Mesothelial cell of epicardium (in vitro differentiated cells): ENCODE measurements at places on chromosomes 16 and 17. TPM values are rescaled to one million over a fixed set of nuclear protein-coding genes. Genes with fewer than 3 reads are reported as not detected.

Gene BOLA2B
- 56.7 to 64.5 TPM (median 58.1 TPM) in 3 replicates for total RNA-seq

Gene CCL7
- not detected in 3 replicates for total RNA-seq

GRCh38 chr16:19776565-19776964 lies 58.5 kb downstream of the IQCK start:
- H3K27me3 ChIP-seq = no peaks in the 10 kb centered on the region
- no peak overlapping the region for H3K4me3 ChIP-seq
- no peaks in the 10 kb centered on the region for H3K36me3 ChIP-seq
- H3K4me1 ChIP-seq = peaks cover 6% of the 10 kb centered on the region

GRCh38 chr17:42798011-42798382 lies 507 bp downstream of the COA3 start:
- DNase-seq = no peak
- H3K27me3 ChIP-seq = peaks cover 12% of the 10 kb centered on the region

DNA sequence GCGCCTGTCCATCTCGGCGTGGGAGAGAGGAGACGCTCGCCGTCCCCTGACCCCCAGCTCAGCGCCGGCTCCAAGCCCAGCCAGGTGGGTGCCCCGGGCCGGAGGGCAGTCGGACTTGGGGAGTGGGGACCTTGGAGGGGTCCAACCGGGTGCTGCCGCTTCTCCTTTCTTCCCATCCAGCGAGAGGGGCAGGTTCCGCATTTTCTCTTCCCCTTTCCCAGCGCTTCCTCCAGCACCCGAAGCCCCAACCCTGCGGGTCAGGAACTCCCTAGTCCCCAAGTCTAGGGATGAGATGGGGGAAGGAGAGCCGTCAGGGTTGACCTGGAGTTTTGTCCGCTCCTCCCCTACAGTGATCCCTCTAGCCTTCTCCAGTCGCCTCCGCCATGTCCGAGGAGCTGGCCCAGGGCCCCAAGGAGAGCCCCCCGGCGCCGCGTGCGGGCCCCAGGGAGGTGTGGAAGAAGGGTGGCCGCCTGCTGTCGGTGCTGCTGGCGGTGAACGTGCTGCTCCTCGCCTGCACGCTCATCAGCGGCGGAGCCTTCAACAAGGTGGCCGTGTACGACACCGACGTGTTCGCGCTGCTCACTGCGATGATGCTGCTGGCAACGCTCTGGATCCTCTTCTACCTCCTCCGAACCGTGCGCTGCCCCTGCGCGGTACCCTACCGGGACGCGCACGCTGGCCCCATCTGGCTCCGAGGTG lies at the start of gene OTOP2:
TSS of gene OTOP2 (plus strand) at position 24 of the 699 bp plus-strand sequence. CDS start at position 384, 360 bp downstream.
- H3K27ac ChIP-seq = no peak within 1 kb of the TSS
- DNase-seq = no peak
- peaks cover 27% of the 10 kb centered on the region for H3K4me1 ChIP-seq
- peak within 1 kb of the TSS; percentile 67 for H3K4me3 ChIP-seq

GRCh38 chr16:4293822-4294457 lies 21.1 kb upstream of the TFAP4 start:
- no peaks in the 10 kb centered on the region for H3K36me3 ChIP-seq
- H3K4me1 ChIP-seq = peaks cover 51% of the 10 kb centered on the region
- peak overlapping the region; percentile 59 for H3K4me3 ChIP-seq
- peak; percentile 72 for DNase-seq
